EL (cell line): ENCODE measurements at places on chromosomes 4 and X.

GRCh38 chr4:10106421-10107039, 10.1 kb downstream of the WDR1 start:
- DNase-seq, result peak; percentile 99

GRCh38 chr4:159152181-159152580, 49.3 kb downstream of the RAPGEF2 start:
- no peak for DNase-seq

DNA sequence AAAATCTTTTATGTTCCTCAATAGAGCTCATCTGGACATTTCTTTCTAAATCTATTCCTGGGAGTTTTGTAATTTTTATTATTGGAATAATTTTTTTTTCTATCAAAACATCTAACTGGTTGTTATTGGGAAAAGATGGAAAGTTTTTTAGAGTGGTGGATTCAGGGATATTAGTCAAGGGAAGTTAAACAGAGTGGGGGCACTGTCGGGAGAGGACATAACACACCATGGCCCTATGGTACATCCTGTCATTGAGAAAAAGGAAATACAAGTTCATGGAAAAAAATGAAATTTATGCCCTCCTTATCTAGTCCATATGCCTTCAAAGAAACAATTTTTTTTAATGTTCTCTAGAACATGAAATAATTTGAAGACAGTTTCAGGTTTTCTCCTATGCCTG, 96.3 kb upstream of the TSPAN5 start:
- DNase-seq, result no peak

- no peak for DNase-seq
These were observed at the start of gene ARHGAP36 for GRCh38 chrX:131058136-131058868. Gene ARHGAP36, plus strand, starts transcription at chrX:131058346. Its CDS starts 23,320 bp downstream, at chrX:131081666.

DNA sequence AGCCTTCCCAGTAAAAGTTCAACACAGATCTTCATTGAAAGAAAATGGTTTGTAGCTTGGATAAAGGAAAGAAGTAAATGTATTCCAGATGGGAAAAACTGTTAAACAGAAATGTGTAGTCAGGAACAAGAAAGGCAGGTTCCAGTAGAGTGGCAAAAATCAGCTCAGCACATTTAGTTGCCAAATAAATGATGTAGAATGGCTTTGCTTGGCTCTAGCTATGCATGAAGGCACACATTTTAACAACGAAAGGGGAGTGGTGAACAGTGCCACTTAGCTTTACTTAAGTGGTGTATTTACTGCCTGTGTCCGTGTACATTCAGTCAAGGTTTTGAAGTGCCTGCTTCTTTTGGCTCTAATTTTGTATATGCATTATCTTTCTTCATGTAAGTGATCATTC, 644.5 kb upstream of the ATOH1 start:
- DNase-seq, result no peak
